GM23248 (cell line): ENCODE measurements at places on chromosomes 3 and 15.

GRCh38 chr15:46856839-46857502 lies 860.3 kb upstream of the SEMA6D start:
- no peak for DNase-seq

- DNase-seq, result peak; percentile 46
Observed at GRCh38 chr15:66040211-66040892, 171.1 kb downstream of the RAB11A start.

- DNase-seq, result peak; percentile 35
Observed at GRCh38 chr3:53892286-53892637, 603 bp upstream of the SELENOK start.

DNA sequence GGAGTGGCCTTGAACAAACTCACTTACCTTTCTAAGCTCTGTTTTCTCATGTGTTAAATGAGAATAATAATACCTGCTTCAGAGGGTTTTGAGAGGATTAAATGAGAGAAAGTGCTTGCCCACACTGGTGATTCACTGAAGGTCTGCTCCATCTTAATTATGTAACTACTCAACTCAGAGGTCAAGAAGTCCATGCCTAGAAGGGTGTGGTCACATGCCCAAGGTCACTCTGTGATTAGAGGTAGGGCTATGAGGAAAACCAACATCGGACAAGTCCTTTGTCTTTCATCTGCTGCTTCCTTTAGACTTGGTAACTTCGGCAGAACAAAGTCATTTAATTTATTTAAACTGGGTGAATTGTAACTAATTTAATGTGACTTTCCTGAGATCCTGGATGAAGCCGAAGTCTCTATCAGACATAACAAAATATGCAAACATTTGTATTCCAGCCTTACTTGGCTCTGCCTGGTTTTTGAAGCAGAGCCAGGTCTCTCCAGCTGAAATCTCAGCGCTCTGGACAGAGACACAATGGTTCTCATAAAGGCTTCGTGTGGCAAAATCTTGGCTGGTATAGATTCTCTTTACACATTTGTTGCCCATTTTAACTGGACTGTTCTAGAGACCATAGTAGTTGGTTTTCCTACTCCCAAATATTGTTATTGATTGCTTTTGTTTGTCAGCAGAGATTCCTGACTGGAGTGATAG lies 3.0 kb downstream of the CHRNA7 start:
- no peak for DNase-seq

GRCh38 chr15:77584201-77584600 lies 48.5 kb downstream of the LINGO1 start:
- no peak for DNase-seq

DNA sequence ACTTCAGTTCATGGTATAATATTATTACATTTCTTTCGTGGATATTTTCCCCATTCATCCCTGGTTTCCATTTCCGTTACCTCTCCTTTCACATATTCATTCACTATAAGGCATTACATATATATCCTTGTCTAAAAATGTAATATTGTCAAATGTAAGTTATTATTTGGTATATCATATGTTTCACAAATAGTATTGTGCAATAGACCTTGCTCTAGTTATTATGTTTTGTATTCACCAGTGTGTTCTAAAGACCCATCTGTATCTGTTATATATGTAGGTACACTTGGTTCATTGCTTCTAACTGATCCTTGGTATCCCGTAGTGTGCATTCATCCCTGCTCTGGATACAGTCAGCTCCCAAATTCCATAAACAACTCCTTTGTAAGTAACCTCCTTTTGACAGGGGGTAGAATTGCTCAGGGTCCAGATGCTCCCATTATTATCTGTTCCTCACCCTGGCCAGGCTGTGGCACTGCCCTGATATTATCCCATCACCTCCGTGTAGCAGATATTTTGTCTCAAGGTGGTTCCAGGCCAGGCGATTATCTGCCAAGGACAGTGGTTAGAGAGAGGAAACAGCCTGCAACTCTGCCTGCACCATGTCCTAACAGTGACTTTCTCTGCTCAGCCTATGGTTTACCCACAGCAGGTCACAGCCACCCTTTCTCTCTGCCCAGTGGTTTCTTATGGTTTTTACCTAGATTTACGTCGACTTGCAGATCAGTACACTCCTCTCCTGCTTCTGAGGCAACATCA lies 29.2 kb downstream of the PAQR9 start:
- DNase-seq, result no peak

DNA sequence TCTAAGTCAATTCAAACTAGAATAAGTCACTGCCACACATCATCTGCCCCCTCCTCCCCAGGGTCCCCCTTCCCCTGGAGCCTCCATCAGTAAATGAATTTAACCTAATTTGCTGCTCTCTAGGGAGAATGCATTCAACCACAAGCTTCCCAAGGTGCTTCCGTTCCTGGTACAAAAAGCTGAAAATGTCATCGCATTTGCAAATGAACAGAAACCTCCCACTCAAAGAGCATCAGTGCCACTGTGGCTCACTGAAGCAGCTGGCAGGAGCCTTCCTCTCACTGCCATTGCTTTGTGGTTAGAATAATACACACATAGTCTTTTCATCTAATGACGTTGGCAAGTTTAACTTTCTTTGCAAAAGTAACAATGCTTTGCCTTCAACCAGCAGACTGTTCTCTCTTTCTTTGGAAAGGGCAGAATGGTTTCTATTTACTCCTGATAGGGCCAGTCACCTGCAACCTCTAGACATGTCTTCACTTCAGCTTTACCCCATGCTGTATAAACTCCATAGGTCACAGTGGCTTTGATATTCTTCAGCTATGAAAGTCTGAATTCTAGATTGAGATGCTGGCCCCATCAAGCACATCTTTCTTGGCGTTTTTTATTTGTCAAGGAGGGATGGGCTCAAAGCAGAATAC lies 238.1 kb downstream of the CPNE4 start:
- no peak for DNase-seq

DNA sequence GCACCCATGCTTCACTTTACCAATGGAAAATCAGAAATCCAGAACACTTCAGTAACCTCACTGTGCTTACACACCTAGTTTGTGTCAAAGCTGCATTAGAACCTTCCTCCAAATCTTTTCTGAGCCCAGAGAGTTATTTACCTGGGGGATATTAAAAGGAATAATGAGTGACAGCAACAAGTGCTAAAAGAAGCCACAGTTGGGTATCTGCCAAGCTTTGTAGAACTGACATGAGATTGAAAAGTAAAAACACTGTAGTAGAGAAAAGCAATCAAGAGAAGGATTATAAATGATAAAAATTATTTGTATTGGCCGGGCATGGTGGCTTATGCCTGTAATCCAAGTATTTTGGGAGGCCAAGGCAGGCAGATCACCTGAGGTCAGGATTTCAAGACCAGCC lies 8.8 kb upstream of the TBC1D23 start:
- no peak for DNase-seq

DNA sequence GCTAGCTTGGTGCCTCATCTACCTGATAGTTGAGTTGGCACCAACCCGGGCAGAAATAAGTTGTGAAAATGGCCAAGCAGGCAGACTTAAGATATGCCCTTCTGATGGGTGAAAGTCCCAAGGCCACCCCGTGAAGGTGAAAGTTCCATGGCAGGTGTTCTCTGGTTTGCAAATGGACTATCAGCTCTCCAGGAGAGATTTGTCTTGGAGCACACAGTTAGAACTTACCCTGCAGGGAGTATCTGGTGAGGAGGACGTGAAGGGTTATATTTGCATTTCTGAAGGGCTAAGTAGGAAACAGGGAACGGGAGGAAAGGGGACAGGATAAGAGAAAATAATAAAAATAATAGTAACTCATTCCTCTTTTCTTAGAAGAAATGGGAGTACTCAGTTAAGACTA lies 220.5 kb downstream of the TP63 start:
- no peak for DNase-seq

DNA sequence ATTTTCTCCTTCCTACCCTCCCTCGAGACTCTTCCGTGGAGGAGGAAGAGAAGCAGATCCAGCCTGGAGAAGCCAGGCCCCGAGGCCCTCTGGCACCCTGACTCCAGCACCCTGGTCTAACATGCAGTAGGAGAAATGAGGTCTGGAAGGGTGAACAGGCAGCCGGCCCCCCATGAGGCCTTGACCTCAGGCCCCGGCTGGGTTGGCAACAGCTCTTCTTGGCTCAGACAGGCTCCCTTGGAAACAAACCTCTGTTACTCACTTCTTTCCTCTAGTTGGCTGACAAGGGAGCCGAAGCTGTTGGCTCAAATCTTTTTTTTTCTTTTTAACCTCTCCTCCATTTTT lies 73.4 kb downstream of the CPN2 start:
- peak; percentile 85 for DNase-seq

GRCh38 chr3:59271971-59272370 lies 222.1 kb upstream of the CFAP20DC start:
- DNase-seq, result no peak

- no peak for DNase-seq
Observed at GRCh38 chr15:96593735-96594134, 263.2 kb downstream of the NR2F2 start.

- no peak for DNase-seq
Observed at GRCh38 chr3:134810052-134810435, 15.0 kb downstream of the EPHB1 start.

DNA sequence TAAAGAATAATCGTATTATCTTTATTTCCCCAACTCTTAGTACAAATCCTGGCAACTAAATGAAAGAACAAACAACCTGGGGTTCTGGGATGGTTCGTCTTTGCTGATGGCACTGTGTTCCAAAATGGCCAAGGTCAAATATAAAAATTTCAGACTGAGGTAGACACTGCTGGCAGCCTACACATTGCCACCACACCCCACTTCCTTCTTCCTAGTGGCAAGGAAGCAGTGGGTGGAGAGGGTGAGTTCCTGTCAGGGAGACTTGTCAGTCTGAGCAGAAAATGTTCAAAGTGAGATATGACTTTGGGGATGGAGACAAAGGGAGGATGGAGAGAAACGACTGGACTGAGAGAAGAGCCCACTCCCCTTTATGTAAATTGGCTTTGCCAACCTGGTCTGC lies 69.6 kb downstream of the LMCD1 start:
- no peak for DNase-seq

DNA sequence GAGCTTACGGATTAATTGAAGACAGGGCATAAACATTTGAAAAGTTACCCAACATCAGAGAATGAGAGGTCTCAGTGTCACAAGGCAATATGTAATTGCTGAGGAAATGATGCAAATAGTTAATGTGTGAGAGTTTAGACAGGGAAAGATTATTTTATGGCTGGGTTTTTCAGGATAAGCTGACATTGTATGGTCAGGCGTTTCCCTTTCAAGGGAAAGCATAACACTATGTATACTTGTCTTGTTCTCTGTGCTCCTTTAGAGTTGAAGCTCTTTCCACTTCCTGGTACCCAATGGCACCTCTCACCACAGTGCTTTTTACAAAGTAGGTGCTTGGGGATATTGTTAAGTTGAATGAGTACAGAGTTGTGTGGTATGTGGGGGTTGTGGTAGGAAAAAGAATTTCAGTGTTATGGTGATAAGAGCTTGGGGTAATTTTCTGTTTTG lies 19.9 kb downstream of the IQGAP1 start:
- peak; percentile 57 for DNase-seq

DNA sequence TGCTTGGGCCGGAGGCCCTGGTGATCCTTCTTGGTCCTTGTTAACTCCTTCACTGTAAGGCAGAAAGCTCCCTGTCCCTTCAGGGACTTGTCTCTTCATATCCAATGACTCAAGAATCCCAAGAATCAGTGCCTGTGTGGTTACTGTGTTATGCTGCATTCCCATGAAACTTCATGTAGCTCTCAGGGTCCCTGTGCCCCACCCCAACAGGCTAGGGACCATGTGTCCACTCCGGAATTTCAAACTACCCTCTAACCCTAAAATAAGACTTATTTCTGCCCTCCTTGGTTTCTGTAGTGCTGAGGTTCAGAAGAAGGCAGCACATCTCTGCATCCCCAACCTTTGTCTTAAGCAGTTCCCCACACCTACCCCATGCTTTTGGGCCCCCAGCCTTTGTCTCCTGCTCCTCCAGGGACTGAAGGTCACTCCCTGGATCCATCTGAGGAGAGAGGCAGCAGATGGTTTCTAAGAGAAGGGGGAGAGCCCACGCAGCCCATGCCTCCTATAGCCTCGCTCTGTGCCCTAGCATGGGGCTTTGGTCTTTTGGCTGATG lies 531 bp upstream of the MAP1A start:
- DNase-seq, result peak; percentile 72

- peak; percentile 24 for DNase-seq
Observed at GRCh38 chr3:50532062-50532705, 28.8 kb upstream of the CACNA2D2 start.

DNA sequence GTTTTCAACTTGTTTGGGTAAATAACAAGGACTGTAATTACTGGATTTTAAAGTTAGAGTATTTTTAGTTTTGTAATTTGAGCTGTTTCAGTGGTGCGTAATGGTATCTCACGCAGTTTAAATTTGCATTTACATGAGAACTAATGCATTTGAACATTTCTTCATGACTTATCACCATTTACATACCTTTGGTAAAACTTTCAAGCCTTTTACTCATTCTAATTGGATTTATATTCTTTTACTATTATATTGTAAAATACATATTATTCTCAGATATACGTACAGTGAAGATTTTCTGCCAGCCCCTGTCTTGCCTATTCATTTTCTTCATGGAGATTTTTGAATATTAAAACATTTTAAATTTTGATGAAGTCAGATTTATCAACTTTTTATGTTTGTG lies 703.8 kb downstream of the MECOM start:
- DNase-seq, result no peak

DNA sequence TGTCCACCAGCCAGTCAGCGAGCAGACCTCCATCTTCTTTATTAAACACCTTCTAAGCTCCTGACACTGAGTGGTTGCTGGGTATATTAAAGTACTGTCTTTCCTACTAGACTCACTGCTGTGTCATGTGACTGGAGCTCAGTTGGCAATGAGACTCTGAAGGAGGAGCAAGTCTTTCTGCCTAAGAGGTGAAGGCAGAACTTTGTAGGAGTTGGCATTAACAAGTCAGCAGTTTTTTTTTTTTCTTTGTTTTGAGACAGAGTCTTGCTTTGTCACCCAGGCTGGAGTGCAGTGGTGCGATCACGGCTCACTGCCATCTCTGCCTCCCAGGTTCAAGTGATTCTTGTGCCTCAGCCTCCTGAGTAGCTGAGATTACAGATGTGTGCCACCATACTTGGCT lies 62.2 kb downstream of the ABHD5 start:
- peak; percentile 64 for DNase-seq

DNA sequence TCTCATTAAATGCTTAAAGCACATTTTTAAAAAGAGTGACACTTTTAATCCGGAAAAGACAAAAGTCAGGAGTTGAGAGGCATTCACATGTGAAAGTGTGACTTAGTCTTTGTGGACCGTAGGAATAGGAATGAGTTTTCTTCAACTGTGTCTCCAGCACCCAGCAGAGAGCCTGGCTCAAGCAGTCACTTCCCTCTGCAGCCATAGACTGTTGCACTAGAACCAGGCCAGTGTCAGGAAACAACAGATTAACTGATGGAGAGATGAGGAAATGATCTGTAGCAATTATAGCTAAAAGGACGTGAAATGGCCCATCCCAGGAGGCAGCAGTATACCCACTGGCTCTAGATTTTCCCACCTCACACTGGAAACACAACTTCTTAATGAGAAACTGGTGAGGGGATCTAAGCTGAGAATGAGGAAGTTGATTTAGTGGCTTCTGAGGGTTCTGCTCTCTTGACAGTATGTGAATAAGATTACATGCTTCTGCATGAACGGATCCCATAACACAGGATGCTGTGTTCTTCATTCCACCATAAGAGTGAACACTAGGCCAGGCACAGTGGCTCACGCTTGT lies 19.8 kb downstream of the CFAP92 start:
- DNase-seq, result no peak

- no peak for DNase-seq
Observed at GRCh38 chr15:77553257-77553656, 79.5 kb downstream of the LINGO1 start.

- peak; percentile 75 for DNase-seq
Observed at GRCh38 chr3:79016587-79017376, 751.0 kb downstream of the ROBO1 start.

GRCh38 chr3:38582941-38583645 lies 66.4 kb downstream of the SCN5A start:
- no peak for DNase-seq

- peak; percentile 63 for DNase-seq
Observed at GRCh38 chr3:127525373-127525772, 65.2 kb downstream of the TPRA1 start.
